Activated T-helper 1 cell treated with Interleukin-2 at 50 U/mL for 16 hours (primary cell): ENCODE measurements at places on chromosomes 11 and 22.

DNA sequence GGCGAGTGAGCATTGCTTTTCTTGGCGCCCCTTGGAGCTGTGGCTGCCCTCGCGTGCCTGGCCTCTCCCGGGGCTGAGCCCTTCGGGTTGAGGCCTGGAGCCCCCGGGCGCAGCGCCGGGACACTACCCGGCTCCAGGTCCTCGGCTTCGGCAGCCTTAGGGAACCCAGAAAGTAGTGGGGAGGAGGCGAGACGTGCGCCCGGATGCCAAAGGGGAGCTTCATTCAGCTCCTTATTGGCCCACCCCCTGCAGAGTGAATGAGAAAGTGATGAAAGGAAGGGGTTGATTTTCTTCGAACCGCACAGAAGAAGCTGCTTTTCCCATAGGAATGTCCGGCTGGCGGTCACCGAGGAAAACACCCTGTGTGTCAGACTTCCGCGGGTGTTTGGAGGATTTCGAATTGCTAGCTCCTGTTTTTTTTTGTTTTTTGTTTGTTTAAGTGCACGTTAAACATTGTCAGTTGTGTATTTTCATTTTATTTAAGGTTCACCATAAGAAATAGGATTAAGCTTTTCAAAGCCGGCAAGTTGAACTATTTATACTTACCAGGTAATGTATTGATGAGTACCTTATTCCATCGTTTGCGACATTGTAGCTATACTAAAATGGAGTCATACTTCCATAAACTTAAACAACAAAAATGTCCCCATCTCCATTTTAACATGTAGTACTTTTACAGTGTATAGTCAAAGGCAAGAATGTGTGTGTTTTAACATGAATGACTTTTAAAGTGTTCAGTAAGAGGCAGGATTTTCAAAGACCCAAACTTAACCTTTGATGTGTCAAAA lies 841 bp upstream of the EIF4G2 start:
- peak; percentile 35 for DNase-seq

DNA sequence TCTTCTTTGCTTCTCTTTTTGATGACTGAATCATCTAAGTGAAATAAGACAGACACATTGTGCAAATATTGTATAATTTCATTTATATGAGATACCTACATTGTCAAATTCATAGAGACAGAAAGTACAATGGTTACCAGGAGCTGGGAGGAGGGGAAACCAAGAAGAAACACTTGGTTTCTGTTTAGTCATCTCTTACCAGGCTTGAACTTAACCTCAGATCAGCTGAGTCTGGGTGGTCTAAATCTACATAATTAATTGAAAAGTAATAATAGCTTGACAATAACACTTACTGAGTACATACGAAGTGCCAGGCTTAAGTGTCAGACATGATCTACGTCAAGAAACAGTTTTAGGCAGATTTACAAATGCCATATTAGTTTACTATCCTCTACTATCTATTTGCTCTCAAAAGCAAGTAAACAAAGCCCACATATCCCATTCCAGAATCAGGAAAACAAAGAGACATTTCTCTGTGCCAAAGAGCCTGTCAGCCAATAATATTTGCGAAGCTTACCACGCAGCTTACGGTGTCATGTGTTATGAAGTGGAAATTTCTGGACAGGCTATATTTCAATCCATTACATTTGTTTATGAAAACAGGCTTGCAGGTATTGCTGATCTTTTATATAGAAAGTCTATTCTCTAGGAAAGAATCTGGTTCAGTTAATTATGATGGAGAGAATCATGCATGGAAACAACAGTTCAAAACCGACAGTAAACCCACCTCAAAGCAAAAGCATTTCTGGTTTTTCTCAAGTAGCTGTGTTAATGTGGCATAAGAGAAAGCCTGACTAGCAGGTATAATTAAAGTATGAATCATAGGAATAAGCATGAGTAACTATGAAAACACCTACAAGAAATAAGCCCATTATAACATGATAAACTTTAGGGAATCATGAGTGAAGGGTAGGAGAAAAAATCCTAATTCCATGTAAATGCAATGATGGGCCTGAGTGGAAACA lies 2.7 kb upstream of the ARHGAP42 start:
- DNase-seq = no peak

GRCh38 chr22:20151276-20151588 lies 377 bp upstream of the CCDC188 start:
- DNase-seq = no peak

GRCh38 chr22:17638182-17638431 lies 450 bp upstream of the BCL2L13 start:
- DNase-seq = no peak

GRCh38 chr11:6531267-6531752 lies 34.2 kb downstream of the DNHD1 start:
- DNase-seq = no peak

DNA sequence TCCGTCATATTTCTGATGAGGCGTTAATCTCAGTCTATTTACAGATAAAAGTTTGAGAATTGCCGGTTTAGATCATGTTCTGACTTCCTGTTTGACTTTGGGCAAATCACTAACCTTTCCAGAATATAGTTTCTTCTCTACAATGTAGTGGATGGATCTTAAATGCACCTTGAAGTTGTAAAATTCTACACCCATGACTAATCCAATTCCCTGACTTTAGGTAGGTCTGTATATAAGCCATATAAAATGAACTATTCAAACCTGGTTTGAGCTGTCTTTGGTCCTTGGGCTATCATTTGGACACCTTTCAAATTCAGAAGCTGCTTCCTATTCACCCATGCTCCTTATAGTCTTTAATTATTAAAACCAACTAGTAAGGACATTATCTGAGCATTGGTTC lies 52.2 kb upstream of the BLID start:
- DNase-seq = no peak

- DNase-seq = no peak
Observed at GRCh38 chr22:29604076-29604360, 585 bp downstream of the NF2 start.

GRCh38 chr11:30254307-30255298 lies 23.8 kb downstream of the FSHB start:
- no peak for DNase-seq

DNA sequence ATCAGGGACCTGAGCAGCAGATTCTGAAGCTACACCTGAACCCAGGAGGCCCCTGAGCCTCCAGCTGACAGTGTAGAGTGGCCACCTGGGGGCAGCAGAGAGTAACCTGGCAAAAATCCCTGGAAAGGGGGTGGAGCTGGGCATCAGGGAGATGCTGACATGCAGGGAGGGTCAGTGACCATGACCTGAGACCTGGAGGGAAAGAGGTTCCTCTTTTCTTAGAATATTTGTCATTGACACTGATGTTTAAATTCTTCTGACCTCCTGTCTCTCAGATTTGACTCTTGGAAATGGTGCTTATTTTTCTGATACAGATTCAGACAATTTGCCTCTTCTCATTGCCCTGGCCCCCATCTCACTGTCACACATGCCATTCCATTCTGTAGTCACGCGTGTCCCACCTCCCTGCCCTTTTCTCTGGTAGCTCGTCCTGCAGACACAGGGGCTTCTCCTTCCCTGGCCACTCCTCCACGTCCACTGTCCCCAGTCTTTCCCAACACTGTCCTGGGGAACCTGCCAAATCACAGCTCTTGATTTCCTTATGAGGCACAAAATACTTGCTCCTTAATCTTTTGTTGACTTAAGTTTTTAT lies 117.2 kb upstream of the IGLL5 start:
- peak; percentile 25 for DNase-seq

- DNase-seq = no peak
Observed at GRCh38 chr22:49691256-49691655, 136.4 kb downstream of the BRD1 start.

DNA sequence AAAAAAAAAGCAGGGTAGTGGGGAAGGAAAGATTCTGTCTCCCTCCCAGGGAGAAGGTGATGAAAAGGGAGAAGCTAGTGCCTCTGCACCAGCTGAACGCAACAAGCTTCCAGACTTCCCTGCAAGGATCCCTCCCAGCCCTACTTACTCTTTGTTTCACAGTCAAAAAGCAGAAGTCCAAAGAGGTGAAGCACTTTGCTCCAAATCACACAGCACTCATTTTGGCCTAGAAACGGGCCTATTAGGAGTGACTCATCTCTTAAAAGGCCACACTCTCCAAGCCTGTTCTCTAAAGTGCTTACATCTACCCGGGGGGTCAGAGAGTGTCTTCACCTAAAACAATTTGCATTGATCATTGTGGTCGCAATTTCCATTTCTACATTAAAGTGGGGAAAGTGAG lies 17.7 kb upstream of the GRK3 start:
- DNase-seq = no peak

DNA sequence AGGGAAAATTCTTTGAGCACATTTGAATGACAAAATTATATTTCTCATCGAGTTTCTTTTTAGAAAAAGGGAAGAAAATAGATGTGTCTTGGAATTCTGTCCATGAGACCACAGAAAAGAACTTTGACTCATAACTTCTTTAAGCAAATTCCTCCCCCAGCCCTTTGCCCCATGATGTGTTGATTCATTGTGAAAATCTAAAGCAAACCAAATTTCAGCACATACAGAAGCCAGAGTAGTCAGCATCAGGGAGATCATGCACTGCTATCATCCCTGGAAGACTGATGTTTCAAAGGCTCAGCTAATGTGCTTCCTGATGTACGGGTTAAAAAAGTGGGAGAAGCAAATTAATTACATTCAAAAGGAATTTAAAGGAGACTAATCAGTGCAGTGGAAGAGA lies 159.7 kb downstream of the FAT3 start:
- DNase-seq = no peak

GRCh38 chr11:78855116-78855515 lies 280.5 kb upstream of the NARS2 start:
- no peak for DNase-seq

- DNase-seq = no peak
Observed at GRCh38 chr11:109027851-109028250, 363.0 kb downstream of the DDX10 start.

- DNase-seq = no peak
Observed at GRCh38 chr11:22304337-22304961, 33.7 kb upstream of the SLC17A6 start.

DNA sequence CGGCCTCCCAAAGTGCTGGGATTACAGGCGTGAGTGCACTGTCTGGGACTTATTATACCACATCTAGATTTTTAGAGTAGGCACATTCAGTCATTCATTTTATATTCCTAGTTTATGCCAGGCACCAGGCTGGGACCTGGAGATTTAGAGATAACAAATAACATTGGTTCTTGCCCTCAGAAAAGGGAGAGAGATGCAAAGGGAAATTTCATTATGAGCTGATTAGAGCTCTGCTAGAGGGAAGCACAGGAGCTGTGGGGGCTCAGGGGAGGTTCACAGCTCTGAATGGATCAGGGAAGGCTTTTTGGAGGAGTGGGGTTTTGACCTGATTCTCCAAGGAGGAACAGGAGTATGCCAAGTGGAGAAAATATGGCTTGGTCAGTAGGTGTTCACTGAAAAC lies 32.3 kb downstream of the MEI1 start:
- no peak for DNase-seq

GRCh38 chr11:9153651-9154050 lies 62.3 kb upstream of the SCUBE2 start:
- DNase-seq = no peak

DNA sequence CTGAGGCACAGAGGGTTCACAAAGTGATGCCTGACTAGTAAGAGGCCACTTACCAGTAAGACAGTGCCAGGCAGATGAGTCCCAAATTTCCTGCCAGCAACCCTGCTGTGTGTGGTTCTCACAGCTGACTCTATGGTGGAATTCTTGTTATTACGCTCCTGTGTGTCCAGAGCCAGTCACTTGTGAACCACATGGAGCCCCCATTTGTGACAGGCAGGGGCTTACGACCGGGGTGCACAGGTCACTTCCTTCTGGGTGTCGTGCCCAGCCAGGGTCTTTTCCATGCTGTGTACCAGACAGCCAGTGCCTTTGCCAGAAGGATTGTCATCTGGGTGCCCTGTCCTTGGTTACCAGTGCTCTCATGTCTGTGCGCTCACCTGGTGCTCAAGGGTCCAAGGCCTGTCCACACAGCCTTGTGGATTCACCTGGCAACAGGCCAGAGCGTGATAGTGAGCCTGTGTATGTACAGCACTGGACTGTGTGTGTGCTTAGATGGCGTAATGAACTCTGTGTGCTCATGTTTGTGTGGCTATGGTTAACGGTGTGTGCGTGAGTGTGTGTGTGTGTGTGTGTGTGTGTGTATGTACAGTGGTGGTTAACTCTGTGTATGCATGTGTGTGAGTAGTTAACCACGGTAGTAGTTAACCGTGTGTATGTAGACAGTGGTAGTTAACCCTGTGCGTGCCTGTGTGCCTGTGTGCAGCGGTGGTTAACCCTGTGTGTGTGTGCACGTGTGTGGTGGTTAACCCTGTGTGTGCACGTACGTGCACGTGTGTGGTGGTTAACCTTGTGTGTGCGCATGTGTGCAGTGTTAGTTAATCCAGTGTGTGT lies 18.6 kb downstream of the GRAMD4 start:
- no peak for DNase-seq

GRCh38 chr11:73184953-73185671 lies 33.0 kb upstream of the P2RY2 start:
- peak; percentile 13 for DNase-seq

DNA sequence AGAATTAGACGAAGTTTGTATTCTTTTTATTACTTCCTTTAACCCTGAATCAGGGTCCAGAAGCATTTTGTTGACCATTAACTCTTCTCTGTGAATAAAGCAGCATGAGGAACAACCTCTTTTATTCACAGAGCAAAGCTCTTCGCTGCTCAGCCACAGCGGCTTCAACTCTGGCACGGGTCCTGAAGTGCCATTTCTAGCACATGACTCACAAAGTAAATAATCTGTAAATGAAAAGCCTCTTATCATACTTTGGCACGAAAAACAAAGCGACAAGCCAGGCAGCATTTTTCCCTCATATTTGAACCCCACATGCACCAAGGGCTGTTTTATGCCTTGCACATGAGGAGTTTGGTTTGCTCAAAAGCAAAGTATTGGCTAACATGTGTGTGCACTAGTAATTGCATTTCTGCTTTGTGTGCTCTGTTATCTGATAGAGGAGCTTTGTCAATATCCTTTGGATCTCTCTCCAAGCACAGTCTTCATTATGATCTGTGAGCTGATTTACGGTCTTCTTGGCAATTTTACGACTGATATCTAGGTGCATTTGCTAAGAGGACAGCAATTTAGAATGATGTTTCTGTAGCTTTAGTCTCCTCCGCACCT lies 33.0 kb upstream of the APOBEC3A start:
- no peak for DNase-seq

- DNase-seq = no peak
Observed at GRCh38 chr11:108432783-108433182, 34.5 kb downstream of the C11orf65 start.

GRCh38 chr11:130728185-130729180 lies 187.8 kb downstream of the SNX19 start:
- no peak for DNase-seq
